ENCODE measurements at places on chromosomes 1 and 21.
A peak's percentile ranks its signal among the peaks of the same experiment; 100 is the strongest.

GRCh38 chr1:77322061-77322900 is 40.5 kb downstream of the AK5 start:
- no peak for DNase-seq

- no peak for DNase-seq
Observed at GRCh38 chr1:78526496-78526895, 35.7 kb downstream of the PTGFR start.

DNA sequence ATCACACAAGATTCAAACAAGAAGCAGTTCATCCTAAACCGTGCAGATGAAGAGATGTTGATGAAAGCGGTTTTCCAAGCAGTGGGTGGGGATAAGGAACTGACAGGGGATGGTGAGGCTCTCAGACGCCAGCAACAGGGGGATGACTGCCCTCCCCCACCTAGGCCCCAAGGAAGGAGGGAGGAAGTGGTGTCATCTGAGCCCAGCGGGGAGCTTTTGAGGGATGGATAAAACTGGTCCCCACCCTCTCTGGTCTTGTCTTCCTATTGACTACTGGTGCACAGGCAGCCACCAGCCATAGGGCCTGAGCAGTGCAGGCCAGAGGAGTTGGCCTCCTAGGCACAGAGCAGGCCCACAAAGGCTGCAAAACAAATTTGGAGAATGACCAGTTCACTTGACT is 175.5 kb downstream of the HUNK start:
- DNase-seq = no peak

DNA sequence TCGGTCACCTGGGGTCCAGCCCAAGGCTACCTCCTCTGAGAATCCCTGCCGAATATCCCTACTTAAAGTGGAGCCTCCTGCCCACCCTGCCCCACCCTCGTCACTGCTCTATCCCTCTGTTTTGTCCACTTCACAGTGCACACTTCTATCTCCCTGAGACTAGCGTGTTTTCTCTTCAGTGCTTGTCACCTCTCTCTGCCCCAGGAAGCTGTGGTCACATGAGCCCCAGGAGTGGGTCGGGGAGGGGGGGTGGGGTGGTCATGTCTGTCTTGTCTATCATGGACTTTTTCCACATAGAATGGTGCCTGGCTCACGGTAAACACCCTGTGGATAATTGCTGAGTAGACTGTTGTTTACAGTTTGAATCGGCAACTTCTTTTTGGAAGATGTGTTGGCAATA is 673.6 kb downstream of the PTPRU start:
- no peak for DNase-seq

GRCh38 chr1:147486876-147487656 is 54.2 kb upstream of the BCL9 start:
- no peak for DNase-seq

DNA sequence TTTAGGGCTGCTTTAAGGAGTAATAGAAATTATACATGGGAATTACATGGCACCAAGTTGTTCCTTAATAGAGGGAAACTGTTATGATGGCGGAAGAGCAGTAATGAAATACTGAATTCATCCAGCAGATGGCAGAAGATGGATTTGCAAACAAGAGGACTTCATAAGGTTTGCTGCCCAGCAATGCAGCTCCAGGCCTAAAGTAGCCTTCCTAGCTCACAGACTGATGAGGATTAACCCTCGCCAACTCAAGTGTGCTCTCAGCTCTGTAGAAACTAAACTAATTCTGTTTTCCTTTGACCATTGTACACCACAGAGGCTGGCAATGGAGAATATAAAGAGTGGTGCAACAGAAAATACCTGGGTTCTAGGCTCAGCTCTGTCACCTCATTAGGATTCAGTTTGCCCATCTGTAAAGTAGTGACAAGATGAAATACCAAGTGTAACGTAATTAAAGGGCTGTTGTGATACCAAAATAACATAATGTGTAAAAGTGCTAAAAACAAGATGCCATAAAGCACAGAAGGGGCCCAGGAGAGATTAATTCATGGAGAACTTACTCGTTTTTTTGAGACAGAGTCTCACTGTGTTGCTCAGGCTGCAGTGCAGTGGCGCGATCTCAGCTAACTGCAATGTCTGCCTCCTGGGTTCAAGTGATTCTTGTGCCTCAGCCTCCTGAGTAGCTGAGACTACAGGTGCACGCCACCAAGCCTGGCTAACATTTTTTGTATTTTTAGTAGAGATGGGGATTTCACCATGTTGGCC is 102.4 kb upstream of the SERBP1 start:
- peak; percentile 62 for DNase-seq

DNA sequence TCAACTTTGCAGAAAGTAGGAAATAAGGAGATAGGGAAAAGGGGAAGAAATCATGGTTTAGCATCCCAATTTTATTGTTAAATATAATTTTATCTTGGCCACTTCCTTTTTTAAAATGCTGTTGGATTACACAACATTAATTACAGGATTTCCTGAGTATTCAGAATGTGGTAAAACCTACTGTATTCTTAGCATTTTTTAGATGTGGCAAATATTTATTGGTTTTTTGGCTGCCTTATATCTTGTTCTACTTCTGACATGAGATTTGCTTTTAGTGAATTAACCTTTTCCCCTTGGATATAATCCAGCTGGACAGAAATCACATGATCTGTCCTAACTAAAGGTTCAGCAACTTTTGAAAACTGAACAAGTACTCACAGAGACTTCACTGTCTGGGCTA is 104.9 kb downstream of the PTGS2 start:
- no peak for DNase-seq

GRCh38 chr21:33875026-33875695 is 40.4 kb downstream of the ATP5PO start:
- no peak for DNase-seq

GRCh38 chr1:184034761-184035379 is 2.7 kb downstream of the COLGALT2 start:
- no peak for DNase-seq

GRCh38 chr1:167428395-167428794 is 89.9 kb downstream of the CD247 start:
- DNase-seq = no peak

DNA sequence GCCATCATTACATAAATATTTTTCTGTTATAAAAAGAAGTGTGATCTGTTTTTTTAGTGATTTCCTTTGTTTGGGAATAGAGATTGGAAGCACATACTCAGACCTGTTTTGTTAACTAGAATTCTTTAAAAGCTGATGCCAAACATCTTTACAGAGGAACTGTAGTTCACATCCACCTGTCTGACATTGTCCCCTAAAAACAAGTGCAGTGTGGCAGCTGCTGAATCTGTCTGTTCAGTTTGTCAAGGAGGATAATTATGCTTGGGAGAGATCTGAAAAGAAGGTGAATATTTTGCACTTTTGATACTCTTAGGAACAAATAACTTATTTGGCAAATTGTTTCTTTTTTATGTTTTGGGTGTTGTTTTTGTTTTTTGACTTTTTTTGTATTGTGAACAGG is 13.6 kb downstream of the AGMAT start:
- DNase-seq = no peak

DNA sequence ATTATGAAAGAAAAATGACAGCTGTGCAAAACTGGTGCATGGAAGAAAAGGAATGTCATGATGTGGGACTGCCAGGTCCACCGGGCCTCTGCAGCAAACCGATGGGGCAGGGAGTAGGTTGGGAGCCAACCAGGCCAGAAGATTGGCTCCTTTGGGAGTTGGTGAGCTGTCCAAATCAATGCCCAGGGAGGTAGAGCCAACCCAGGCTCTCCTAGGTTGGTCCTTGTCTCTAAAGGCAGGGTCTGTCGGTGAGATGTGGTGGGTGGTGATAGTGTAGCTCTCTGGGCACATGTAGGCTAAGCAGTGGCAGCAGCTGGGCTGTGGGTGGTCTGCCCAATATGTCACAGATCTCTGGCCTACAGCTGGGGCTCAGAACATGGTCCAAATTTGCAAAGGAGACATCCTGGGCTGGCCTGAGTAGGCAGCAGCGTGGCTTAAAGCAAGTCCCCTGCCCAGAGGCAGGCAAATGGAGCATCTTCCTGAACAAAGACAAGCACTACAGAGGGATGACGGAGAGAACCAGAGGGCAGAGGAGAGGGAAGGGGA is 61.2 kb upstream of the PRDX6 start:
- no peak for DNase-seq
